ENCODE measurements at places on chromosomes 2 and 18. TPM values are rescaled to one million over a fixed set of nuclear protein-coding genes. Genes with fewer than 3 reads are reported as not detected.

The SLC9A4 gene
- not detected for total RNA-seq

The CFC1 gene
- total RNA-seq = not detected

The CYTIP gene
- total RNA-seq = 10.0 TPM

The MALL gene
- total RNA-seq = 21.7 TPM

The FLACC1 gene
- 6.1 TPM for total RNA-seq

The CWC22 gene
- total RNA-seq = 20.3 TPM

The MSTN gene
- 0.81 TPM for total RNA-seq

The G6PC2 gene
- total RNA-seq = not detected

The CDKL4 gene
- total RNA-seq = 0.88 TPM

The UGP2 gene
- 188 TPM for total RNA-seq

The PROKR1 gene
- not detected for total RNA-seq

The OXER1 gene
- 2.2 TPM for total RNA-seq

The IL37 gene
- not detected for total RNA-seq

The C2orf15 gene
- 0.65 TPM for total RNA-seq

The STAT4 gene
- total RNA-seq = 3.8 TPM

The SERPINB10 gene
- total RNA-seq = not detected

The EGR4 gene
- not detected for total RNA-seq

The SLC9A2 gene
- not detected for total RNA-seq

The SAG gene
- not detected for total RNA-seq

The CD207 gene
- total RNA-seq = not detected

The SOCS6 gene
- 22.8 TPM for total RNA-seq

The ZNF397 gene
- total RNA-seq = 40.4 TPM

The LRP1B gene
- 0.33 TPM for total RNA-seq

The GKN1 gene
- not detected for total RNA-seq

The ZCCHC2 gene
- total RNA-seq = 34.7 TPM

The SKA1 gene
- total RNA-seq = 0.52 TPM

The LOXL3 gene
- 27.1 TPM for total RNA-seq

The FBXO36 gene
- 2.2 TPM for total RNA-seq

The C2orf78 gene
- not detected for total RNA-seq

The COLEC12 gene
- total RNA-seq = 15.9 TPM

The LAPTM4A gene
- total RNA-seq = 211 TPM

The ZBTB7C gene
- total RNA-seq = 22.4 TPM

The PLGLB2 gene
- total RNA-seq = 2.5 TPM

The LYG2 gene
- not detected for total RNA-seq

The LYPD6B gene
- total RNA-seq = not detected

The LMAN1 gene
- total RNA-seq = 70.1 TPM

The LRRC30 gene
- not detected for total RNA-seq

The HOXD13 gene
- not detected for total RNA-seq

The LDAH gene
- 13.0 TPM for total RNA-seq

The AQP12B gene
- total RNA-seq = not detected

The STPG4 gene
- 0.75 TPM for total RNA-seq

The KATNAL2 gene
- total RNA-seq = 1.8 TPM

The RAD51AP2 gene
- not detected for total RNA-seq

The LYG1 gene
- 1.8 TPM for total RNA-seq

The GATA6 gene
- 41.5 TPM for total RNA-seq

The ARL6IP6 gene
- total RNA-seq = 12.2 TPM

The NDUFB3 gene
- total RNA-seq = 43.2 TPM

The DSG4 gene
- total RNA-seq = not detected

The TUBA3E gene
- total RNA-seq = not detected

The SPAG16 gene
- 23.7 TPM for total RNA-seq

Measured in aorta (tissue), 5 donors.